ENCODE measurements at places on chromosomes 3 and 15.

DNA sequence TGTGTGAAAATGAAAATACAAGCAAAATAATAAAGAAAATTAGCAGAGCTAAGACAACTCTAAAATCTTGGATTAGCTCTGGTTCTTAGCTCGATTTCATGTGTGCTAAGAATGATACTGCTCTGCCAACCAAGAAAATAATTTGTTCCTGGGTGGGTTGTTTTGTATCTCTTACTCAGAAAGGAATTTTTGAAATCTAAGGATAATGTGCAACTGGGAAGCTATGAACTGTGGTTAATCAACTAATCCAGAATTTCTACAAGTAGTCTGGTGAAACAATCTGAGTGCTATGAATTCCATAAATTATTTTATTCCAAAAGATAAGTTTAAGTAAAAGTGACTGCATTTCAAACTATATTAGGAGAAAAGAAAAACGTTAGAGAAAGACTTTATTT lies 92.0 kb downstream of the TFDP2 start:
- DNase-seq, result no peak

DNA sequence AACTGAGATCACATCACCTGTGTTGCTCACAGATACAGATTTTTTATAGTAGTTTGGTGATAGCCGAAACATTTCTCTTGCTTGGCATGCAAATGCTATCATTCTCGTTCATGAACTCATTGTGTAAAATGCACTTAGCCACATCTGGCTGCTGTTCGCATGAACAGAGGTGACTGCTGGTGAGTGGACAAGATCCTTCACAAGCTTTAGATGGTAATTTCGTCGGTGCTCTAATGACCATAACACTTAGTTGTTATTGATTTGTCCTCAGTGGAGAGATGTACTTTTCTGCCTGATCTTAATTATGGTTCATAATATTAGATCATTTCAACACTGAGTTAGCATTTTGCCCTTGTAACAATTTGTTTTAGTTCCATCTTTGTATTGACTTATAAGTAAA lies 13.8 kb downstream of the LRRN1 start:
- no peak for DNase-seq

DNA sequence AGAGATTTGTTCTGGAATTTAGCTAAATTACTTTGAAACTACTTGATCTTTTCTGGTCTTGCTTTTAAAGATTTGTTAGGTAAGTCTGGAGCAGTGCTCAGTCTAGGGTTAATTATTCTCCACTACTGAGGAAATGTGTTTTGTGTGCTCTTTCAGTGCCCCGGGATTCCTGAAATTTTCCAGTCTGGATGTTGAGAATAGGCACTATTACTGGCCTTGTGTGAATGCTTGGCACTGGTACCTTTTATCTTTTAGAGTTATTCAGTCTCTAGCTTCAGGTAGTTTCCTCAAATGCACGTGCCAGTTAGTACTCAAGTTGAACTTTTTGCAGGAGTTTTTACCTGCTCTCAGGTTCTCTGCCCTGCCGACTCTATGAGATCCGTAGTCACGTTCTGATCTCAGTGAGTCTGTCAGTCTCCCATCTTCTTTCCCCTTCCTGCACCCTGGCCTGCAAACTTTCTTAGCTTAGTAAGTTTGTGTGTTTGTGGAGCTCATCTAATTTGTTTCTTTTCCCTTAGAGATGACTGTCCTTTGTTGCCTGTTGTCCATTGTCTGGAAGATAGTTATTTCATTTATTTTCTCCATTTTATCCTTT lies 39.5 kb downstream of the TCF12 start:
- no peak for DNase-seq

GRCh38 chr3:61846488-61846887 lies 285.1 kb downstream of the PTPRG start:
- DNase-seq, result no peak

GRCh38 chr15:48449734-48450133 lies 118.5 kb downstream of the DUT start:
- no peak for DNase-seq

- no peak for DNase-seq
Measured at GRCh38 chr15:42010434-42010833, 10.4 kb downstream of the PLA2G4E start.

DNA sequence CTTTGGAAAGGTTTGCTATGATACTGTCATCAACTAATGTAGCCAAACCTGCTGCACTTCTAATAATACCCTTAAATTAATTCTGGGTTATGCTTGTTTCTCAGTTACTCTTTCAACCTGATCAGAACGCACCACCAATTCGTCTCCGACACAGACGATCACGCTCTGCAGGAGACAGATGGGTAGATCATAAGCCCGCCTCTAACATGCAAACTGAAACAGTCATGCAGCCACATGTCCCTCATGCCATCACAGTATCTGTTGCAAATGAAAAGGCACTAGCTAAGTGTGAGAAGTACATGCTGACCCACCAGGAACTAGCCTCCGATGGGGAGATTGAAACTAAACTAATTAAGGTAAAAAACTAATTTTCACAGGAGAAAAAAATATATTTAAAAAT lies 7.9 kb upstream of the RPLP1 start:
- no peak for DNase-seq

DNA sequence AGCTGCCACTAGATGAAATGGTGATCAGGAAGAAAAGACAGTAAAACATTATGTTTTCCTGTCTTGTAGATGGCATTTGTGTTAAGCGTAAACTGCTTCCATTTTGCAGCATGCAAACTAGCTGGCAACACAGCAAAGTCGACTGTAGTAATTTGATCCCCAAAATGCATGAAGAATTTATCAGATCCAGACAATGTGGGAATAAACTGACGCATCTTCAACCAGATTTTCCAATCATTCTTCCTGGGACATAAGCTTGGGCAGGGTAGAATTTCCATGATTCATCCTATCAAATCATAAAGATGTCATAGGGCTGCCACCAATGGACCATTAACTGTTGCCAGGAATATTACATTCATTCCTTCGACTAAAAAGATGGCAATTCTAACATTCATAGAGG lies 260.3 kb downstream of the ERC2 start:
- no peak for DNase-seq

- DNase-seq, result no peak
Measured at GRCh38 chr15:87827131-87827530, 429.4 kb downstream of the NTRK3 start.

- DNase-seq, result no peak
Measured at GRCh38 chr3:16884748-16885592, at the start of gene PLCL2. PLCL2 (plus strand) TSS chr3:16884955; CDS start chr3:16885040, 85 bp downstream.

DNA sequence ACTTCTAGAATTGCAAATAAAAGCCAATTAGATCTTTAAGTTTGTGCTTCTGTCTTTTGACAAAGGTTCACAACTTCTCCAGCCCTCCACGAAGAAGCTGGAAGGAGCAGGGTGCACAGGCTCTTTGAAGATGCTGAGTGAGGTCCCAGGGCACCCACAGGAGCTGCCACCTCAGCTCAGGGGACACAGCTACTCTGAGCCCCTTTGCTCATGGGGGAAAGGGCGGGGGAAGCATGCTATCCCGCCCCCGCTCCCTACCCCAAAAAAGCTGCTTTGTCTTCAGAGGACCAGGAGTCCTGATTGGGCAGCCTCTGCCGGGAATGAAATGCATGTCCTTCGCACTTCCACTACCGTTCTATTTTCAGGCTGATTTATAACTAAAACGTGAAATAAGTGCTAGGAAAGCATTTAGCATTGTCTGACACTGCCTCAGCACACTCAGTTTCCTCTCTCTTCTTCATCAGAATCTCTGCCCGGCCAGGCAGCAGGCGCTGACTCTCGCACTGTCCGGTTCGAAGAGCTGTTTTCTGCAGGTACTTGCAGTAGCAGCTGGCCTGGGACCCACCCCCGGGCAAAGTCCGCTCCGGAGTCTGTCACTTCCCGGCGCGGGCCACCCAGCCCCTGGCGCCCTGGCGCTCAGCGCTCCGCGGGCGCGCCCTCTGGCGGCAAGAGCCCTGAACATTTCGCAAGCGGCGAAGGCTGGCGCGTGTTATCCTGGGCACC lies 45.5 kb upstream of the KLHL25 start:
- DNase-seq, result peak; percentile 61

DNA sequence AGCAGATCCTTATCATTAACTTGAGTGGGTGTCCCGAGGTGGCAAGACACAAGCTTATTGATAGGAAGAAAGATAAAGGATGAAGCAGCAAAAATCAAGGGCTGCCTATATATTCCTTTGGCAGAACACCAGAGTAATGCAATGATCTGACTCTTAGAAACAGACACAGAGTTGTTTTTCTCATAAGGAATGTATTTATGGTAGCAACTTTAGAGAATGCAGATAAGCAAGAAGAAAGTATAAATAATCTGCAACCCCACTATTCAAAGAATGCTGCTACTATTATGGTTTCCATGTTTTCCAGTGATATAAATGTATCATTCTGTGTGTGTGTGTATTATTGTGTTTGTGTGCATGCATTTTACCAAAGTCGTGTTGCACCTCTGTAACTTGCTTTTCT lies 208.3 kb downstream of the THSD4 start:
- DNase-seq, result no peak

- no peak for DNase-seq
Measured at GRCh38 chr15:90761629-90762028, 44.5 kb downstream of the BLM start.

- DNase-seq, result no peak
Measured at GRCh38 chr3:13268961-13269441, 151.1 kb downstream of the NUP210 start.
